ENCODE measurements at places on chromosomes 16 and 17.

GRCh38 chr16:51152691-51153576, 1.9 kb upstream of the SALL1 start:
- peak; percentile 53 for DNase-seq

- no peak for DNase-seq
Observed at GRCh38 chr16:67451704-67452435, 20.9 kb downstream of the HSD11B2 start.

GRCh38 chr16:68564382-68564985, 25.4 kb downstream of the ZFP90 start:
- DNase-seq: no peak

DNA sequence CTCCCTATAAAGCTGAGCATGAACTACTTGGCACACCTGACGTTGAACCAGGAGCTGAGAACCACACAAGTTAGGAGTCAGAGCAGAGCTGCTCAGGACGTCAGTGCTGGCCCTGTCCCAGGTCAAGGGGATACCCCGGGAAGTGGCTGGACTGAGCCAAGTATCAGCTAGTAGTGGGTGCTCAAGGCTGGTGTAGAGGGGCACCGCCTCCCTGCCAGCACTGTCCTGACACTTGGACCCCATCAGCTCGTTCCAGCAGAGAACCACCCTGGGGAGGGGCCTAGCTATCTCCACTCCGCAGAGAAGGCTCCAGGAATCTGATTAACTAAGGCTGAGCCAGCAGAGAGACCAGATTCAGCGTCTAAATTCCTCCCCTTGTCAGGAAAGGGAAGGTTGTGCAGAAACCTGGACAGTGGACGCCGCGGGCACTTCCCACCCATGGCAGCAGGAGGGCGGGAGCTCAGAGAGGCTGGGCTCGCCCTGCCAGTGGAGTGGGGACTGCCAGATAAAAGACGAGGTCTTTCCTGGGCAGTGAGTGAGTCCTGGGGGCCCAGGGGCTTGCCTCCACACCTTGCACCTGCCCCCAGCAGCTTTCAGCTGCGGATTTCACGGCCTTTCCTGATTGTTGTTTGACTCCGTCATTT, 21.0 kb downstream of the C16orf90 start:
- no peak for DNase-seq

GRCh38 chr16:86730597-86730996, 152.2 kb downstream of the FOXL1 start:
- DNase-seq: no peak

DNA sequence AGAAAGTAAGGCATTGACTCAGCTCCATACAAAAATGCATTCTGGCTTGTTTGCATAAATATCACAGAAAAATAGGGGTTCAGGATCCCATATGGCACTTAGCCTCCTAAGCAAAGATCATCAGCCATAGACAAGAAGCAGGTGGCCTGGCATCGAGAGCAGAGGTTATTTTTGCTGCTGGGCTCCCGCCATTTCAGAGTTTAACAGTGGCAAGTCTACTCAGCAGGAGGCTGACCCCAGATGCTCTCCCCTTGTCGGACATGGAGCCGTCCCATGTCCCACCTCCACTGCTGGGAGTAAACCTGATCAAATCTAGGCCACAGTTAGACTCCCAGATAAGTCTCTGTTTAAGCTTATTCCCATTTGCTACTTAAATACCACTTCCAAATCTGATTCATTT, 269.1 kb downstream of the FTO start:
- no peak for DNase-seq

DNA sequence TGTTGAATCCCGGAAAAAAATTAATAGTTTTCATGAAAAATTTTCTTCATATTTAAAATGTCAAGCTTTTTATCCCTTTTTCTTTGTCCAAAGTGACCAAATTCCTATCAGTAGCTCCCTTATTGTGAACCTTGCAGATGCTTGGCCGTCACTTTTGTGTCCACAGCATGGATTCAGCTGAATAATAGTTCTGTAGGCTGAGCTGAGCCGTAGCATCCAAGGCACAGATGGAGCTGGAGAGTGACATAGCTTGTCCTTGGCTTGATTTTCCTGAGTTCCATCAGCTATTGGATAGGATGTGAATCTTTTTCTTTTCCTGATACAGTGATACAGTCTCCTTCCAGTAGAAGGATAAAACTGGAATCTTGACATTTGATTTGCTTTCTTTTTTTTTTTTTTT, 3.6 kb downstream of the NUP85 start:
- DNase-seq: peak; percentile 18

- no peak for DNase-seq
Observed at GRCh38 chr16:35734728-35735402, 2275.5 kb downstream of the TP53TG3F start.

All from pons (tissue), 1 donor.